Stimulated activated CD4-positive, alpha-beta T cell treated with anti-CD3 and anti-CD28 coated beads, Interleukin-4, amount 100 ng/mL, for 48 hours (primary cell): ENCODE measurements at places on chromosomes 4 and X.

- DNase-seq = no peak
These were observed 72.0 kb downstream of the SPRY1 start for GRCh38 chr4:123468479-123469031.

GRCh38 chr4:90602726-90603125 lies 475.5 kb downstream of the CCSER1 start:
- no peak for DNase-seq

- DNase-seq = no peak
These were observed 21.4 kb downstream of the SH3RF1 start for GRCh38 chr4:169249214-169249973.

- no peak for DNase-seq
These were observed 114.8 kb upstream of the NAP1L5 start for GRCh38 chr4:88812420-88812819.

DNA sequence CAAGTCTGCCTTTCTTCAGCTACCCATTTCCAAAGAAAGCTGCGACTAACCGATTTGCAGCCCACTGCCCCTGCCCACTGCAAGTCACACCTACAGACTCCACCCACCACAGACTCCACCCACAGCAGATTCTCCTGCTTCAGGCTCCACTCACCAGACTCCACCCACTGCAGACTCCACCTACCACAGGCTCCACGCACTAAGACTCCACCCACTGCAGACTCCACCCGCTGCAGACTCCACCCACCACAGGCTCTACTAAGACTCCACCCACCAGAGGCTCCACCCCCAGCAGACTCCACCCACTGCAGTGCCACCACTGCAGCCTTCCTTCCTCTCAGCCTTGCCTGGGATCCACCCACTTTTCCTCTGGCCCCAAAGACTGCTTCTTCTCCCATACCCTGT lies 41.3 kb downstream of the ABLIM2 start:
- DNase-seq = peak; percentile 37

DNA sequence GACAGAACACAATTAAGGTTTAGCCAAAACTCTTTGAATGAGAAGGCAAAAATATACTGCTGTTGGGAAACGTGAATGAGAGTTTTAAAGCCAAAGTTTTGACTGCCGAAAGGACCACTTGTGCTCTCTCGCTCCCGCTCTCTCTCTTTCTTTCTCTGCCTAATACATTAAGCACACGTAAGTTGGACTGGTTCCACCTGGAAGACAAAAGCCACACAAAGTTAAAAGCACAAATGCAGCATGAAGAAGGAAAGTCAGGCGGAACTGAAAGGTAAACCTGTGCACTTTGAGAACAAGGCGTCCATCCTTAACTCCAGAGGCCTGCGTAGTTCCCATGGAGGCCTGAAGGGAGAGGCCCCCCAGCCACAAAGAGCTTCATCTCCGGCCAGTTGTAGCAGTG lies 1.9 kb downstream of the DCAF12L2 start:
- DNase-seq = no peak

GRCh38 chrX:108642273-108642628 lies 94.1 kb downstream of the IRS4 start:
- no peak for DNase-seq
